ENCODE measurements at places on chromosomes 11 and 22.

GRCh38 chr11:134987223-134987768 is 575.3 kb upstream of the B3GAT1 start:
- no peak for DNase-seq

DNA sequence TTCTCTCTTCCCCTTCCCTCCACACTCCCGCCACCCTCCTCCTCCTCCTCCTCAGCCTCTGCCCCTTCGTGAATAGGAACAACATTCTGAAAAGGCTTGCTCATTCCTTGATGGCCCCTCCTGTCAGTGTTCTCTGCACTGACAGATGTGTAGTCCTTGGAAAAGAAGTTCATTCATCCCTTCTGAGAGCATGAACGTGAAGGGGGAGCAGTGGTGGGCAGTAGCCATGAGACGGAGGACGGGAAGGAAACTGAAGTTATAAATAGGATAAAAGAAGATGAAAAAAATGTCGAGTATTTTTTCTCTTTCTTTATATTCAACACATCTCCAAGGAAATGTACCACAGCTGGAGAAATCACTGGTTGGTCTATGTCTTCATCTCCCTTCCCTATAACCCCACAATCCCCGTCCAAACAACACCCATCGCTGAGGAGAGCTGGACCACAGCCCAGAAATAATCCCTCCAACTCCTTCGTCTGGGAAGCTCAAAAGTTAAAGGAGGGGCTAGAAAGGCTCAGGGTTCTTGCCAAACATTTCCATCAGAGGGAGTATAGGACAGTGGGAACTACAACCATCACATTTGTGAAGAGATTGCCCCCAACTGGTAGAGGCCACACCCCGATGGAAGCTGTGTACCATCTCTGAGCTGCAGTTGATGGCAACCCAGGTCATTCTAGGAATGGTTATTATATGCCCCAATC is 33.5 kb downstream of the ETS1 start:
- no peak for DNase-seq

DNA sequence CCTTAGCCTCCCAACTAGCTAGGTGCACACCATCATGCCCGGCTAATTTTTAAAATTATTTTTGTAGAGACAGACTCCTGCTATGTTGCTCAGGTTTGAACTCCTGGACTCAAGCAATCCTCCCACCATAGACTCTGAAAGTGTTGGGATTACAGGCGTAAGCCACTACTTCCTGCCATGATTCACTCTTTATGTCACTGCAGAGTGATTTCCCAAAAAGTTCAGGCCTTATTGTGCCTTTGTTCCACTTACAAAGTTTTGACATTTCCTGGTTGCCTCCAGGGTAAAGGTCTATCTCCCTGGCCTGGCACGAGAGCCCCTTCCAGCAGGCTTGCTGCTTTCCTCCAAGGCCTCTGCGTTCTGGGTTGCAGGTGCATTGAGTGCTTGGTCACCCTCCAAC is 44.6 kb upstream of the RIC3 start:
- DNase-seq: no peak

DNA sequence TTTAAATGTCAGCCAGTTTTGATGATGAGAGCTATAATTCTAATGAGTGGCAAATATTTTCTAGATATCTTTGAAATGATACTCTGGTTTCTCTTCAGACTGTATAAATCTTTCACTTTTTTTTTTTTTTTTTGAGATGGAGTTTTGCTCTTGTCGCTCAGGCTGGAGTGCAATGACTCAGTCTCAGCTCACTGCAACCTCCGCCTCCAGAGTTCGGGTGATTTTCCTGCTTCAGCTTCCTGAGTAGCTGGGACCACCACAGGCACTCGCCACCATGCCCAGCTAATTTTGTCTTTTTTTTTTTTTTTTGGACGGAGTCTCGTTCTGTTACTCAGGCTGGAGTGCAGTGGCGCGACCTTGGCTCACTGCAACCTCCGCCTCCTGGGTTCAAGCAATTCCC is 113.6 kb downstream of the TEAD1 start:
- DNase-seq: no peak

- DNase-seq: no peak
Observed at GRCh38 chr11:114440121-114440860, 1.0 kb downstream of the REXO2 start.

DNA sequence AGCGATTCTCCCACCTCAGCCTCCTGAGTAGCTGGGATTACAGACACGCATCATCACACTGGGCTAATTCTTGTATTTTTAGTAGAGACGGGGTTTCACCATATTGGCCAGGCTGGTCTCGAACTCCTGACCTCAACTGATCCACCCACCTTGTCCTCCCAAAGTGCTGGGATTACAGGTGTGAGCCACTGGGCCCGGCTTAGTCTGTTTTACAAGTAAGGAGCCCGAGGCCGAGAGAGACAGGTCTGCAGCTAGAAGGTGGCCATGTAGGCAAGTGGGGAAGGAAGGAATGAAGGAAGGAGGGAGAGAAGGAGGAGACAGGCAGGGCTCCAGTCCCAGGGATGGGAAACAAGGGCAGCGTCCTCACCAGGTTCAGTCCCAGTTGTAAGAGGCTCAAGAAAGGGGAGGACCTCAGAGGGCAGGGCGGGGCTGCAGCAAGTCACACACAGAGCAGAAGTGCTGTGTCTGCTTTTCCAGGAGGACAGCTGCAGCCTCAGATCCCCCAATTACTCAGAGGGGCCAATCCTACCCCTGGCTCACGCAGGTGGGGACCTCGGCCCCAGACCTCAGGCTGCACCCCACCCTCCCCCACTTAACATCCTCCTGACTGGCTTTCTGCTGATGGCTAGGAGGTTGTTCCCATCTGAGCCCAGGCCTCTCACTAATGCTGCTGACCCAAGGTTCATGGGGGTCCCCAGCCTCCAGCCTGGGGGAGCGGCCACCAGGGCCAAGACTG is 53.8 kb upstream of the PRR5 start:
- no peak for DNase-seq

DNA sequence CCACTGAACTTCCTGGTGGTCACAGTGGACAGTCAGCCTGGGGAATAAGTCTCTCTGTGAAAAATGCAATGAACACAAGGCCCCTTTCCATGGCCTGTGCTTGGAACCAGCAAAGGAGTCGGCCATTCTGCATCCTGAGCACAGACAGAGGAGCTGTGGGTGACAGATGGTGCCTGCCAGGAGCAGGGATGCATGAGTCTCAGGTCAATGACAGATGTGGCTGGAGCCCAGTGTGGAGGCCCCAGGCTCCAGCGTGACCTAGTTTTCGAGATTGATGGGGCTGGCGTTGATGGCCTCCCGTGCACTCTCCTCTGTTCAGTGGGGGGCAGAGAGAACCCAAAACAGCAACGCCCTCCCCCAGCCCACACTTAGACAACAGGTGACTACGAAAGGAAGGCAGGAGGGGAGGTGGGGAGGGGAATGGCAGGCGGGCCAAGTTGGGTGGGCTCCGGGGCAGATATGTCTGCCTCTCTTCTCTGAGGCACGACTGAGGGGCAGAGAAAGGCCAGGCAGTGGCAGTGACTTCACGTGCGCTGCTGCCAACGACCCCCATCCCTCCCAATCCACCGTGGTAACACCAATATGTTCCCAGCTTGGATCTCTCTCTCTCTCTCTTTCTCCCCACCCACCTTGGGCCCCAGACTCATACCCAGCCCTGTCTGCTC is 34.4 kb upstream of the CD5 start:
- no peak for DNase-seq

GRCh38 chr11:90453525-90453924 is 230.7 kb upstream of the CHORDC1 start:
- DNase-seq: no peak

- DNase-seq: peak; percentile 59
Observed at GRCh38 chr11:101129203-101129943, at the start of gene PGR. Gene PGR (minus strand): TSS chr11:101129813. CDS start chr11:101129070, 743 bp downstream.

DNA sequence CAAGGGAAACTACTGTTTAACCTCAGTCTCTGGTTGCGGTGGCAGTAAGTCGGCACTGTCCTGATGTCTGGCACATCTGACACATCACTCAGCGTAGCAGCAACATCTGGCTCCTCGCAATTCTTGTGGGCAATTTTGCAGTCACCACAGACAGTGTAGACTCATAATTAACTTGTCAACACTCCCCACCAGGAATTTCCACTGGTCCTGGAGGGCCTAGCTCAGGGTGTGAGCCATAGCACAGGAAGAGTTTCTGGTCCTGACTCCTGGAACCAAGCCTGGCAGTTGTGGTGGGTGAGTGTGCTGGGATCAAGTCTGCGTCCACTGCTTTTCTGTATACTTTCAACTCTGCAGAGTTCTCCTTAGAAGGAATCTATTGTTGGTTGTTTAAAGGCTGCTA is 209.7 kb downstream of the SNX19 start:
- DNase-seq: no peak

DNA sequence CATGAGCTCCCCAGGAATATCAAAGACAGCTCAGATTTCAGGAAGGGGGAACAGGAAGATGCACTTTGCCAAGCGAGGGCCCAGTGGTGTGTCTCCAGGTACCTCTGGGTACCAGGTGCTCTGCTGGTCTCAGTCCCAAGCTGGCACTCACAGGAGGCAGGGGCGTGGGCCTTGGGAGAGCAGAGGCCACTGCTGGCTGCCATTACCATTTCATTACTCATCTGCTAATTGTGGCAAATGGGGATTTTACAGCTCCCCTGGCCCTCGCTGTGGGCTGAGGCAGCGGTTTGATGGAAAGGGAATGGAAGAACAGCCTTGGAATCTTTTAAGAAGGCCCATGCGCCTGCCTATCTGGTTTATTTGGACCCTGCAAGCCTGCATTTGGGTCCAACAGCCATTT is 192.0 kb upstream of the NAV2 start:
- DNase-seq: no peak

- DNase-seq: no peak
Observed at GRCh38 chr22:20427945-20428417, 9.6 kb downstream of the SCARF2 start.

- DNase-seq: no peak
Observed at GRCh38 chr11:88324562-88325345, 12.8 kb downstream of the CTSC start.

DNA sequence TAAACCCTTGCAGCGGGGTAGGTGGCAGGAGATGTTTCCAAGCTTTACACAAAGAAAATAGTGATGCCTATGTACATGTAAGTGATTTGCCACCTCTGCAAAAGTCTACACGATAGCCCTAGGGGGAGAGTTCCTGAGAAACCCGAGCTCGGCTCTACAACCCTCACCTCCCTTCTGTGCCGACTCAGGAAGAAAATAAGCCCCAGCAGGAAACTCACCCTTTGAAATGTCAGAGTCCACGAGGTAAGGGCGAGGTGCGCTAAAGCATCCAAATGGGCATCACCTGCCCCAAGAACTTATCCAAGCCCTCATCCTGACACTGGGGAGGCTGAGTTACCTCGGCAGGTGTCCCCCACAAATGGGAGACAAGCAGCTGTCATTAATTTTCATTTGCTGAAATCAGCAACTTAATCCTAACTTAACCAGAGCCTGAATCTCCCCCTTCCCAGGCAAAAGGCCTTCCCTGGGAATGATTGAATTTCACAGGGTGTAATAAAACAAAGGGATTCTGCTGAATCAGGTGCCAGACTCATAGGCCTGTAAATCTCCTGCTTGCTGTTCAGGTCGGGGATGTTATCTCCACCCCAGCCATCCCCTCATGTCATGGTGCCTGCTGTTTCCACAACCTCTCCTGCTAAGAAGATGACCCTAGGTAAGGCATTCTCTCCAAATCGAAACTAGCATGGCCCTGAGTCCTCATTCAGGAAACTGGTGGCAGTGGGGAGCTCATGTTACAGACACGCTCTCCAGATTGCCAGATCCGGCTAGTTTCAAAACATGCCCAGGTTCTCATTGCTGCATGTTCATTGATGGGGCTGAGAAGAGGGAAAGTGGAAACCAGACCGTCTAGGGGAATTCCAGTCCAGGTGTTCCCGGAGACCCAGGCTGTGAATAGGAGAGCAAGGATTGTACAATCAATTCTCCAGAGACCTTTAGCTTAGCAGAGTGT is 105.3 kb upstream of the KIRREL3 start:
- DNase-seq: no peak

DNA sequence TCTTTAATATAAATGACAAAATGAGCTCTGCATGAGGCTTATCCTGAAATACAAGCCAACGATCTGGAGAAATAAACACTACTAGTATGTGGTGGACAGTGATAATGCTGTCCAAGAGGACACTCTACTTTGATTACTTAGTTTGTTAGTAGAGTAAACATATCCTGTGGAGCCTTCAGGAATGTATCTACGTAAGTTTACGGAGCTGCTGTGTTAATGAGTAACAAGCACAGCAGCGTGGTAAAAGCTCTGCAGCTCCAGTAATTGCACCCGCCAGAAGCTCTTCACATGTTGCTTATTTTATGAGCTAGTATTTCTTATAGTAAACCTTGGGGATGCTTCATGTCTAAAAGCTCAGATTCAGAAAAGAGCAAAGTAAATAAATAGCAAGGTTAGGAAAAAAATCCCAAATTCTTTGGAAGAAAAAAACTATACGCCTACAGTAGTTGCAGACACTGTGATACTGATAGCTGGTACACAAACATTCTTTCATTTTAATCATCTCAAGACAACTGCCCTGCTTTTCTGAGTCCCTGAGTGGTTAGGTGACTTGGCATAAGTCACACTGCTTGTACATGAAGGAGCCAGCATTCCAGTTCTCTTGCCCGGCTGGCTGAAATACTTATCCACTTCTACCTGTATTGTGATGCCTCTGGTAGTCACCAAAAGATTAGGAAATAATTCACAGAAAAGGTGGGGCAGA is 32.7 kb upstream of the CCDC34 start:
- no peak for DNase-seq

GRCh38 chr11:5809122-5809519 is 397 bp downstream of the OR52N2 start:
- DNase-seq: no peak

DNA sequence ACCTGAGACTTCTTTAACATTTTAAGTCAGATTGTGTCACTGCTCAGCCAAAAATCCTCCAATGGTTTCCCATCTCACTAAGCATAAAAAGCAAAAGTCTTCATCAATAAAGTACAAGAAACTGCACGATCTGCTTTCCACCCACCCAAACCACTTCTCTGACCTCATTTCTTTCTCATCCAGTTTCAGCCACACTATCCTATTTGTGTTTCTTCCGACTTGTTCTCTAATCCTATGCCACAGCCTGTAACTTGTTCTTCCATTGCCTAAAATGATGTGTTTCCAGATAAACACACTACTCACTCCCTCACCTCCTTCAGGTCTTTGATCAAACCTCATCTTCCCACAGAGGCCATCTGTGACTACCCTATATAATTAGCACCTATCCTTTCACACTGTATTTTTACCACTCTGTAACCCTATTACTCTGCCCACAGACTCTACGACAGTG is 28.4 kb downstream of the ARHGAP32 start:
- DNase-seq: no peak

- peak; percentile 75 for DNase-seq
Observed at GRCh38 chr11:83157594-83158356, 844 bp downstream of the PCF11 start.

- DNase-seq: no peak
Observed at GRCh38 chr22:26226538-26227297, 57.5 kb downstream of the SEZ6L start.

DNA sequence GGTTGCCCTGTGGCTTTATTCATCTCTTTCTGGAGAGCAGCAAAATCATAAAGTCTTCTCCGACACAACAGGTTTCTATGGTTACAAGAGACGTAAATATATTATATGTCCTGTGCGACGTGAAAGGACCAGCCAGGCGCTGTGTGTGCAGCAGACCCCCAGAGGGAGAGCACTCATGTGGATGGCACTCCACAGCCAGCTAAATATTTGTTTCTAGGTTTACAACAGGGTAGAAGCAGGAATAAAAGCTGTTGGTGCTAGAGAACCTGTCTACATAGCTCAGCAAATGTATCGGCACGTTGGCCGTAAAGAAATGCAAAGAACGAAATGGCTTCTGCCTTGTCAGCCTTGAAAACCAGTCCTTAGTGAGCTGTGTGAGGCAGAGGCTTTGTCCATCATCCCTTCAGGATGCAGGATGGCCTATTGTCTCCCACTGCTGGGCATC is 133.8 kb upstream of the PITPNB start:
- DNase-seq: no peak

All from testis (tissue), 5 donors.